Non-pigmented ciliary epithelial cell (primary cell): ENCODE measurements at places on chromosomes 5 and 9.

DNA sequence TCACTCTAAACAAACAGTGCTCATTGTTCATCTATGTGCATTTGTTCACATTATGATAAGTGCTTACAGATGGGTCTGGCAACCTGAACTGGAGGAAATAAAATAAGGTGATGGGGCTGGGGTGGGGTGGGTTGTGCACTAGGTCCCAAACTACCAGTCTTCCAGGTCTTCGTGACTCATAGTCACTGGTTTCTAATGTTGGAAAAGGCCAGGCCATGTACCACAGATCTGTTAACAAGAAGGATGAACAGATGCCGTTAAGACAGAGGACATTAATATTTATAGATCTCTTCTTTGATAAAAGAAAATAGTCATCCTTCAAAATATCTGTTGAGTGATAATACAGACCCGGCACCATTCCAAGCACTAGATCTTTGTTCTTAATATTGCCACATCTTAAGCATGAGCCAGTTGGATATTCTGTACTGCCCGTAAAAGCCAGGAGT, 71.4 kb upstream of the STARD4 start:
- no peak for DNase-seq

DNA sequence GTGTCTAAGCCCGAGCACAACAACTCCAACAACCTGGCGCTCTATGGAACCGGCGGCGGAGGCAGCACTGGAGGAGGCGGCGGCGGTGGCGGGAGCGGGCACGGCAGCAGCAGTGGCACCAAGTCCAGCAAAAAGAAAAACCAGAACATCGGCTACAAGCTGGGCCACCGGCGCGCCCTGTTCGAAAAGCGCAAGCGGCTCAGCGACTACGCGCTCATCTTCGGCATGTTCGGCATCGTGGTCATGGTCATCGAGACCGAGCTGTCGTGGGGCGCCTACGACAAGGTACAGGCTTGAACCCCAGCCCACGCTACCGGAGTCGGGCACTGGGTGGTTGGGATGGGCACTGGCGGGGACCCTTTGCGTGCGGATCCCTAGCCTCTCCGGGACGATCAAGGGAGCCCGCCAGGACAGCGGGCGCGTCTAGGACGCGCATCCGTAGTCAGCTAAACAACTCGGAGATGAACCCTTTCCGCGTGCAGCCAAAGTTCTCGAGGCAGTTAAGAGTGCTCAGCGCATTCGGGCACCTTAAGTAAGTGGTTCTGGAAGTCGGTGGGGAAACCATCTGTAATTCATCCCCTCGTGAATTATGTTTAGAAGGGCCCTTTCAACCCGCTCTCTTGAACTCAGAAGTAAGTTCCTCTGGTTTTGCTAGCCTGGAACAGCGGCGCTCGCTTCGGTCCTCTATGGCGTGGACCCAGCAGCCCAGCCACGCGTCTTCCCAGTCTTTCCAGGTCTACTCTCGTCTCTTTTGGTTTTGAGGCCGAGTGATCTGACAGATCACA, 1.3 kb downstream of the KCNN2 start:
- no peak for DNase-seq

DNA sequence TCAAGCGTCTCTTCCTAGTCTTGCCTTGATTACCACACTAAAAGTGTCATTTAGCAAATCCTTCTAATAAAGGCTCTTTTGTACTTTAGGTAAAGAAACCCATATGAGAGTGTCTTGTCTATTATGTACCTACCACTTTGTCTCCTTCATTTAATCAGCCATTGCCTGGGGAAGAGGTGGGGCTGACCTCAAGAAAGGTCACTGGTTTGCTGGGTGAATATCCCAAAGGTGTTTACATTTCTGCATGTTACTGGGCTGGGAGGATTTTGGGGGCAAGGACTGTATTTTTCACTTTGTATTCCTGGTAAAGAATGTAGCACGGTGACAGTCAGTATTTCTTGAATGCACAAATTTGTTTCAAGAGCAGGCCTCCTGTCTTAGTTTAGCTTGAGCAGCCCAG, 11.9 kb upstream of the RPS23 start:
- DNase-seq = no peak

DNA sequence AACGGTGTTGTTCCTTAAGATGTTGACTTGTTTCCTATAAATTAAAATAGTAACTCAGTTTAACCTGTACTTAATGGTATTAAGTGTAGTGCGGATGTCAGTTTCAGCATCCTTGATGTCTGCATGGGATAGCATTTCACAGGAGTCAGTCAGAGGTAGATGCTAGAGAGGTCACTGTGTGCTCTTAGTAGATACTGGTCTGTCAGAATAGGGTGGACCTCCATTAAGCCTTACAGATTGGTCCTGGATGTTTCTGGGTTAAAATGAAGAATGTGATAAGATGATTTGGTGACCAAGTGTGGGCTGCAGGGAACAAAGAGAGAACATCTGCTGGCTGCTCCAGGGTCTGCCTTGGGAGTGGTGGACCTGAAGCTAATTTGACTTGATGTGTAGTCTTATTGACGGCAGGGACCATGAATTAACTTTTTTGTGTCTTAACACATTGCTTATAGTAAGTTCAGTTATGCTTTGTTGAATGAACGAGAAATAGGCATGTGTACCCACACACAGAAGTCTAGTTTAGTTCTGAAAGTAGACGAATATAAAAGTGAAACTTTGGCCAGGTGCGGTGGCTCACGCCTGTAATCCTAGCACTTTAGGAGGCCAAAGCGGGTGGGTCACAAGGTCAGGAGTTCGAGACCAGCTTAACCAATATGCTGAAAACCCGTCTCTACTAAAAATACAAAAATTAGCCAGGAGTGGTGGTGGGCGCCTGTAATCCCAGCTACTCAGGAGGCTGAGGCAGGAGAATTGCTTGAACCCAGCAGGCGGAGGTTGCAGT, 12.5 kb downstream of the RAB24 start:
- no peak for DNase-seq

DNA sequence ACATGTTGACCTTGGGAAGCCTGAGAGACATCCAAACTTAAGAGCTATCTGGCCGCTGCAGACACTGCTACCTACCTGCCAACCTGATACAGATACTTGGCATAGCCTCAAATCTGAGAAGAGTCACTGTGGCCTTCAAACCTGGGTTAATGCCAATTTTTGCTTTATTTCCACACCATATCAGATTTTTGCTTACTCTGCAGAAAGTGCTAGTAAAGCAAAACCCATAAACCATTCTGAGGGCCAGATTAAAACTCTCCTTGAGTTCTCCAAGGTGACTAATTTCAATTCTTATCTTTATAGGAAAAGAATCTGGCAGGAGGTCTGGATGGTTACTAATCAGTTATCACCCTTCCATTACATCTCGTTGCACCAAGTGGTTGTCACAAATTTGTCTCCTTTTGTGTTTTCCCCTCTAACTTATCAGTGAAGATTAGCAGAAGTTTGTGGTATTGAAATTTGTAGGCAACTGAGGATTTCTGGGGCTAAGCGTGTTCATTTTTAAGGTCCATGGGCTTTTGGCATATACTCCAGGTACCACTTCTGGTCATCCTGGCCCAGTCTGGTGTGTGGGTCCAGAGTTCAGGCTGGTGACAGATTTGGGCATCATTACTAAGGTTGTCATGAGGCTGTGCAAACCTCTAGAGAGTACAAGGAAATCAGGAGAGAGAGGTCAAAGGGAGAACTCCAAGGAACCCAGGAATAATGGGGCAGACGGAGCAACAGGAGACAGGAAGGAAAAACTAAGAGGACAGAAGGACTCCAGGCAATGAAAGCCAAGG, 177.9 kb downstream of the TSSK1B start:
- no peak for DNase-seq

DNA sequence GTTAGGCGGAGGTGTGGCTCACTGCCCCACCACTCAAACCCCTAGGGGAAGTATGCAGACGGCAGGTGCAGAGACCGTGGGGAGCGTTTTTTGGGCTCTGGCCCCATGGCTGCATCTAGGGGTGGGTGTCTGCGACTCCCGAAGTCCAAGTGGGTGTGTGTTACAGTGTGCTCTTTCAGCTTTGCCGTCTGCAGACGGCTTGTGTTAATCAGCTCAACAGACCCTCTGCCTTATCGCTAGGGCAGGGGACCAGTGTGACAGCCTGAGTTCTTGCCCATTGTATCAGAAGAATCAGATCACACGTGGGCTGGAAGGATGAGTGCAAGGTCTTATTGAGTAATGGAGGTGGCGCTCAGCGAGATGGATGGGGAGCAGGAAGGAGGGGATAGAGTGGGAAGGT, 162.8 kb downstream of the ENC1 start:
- DNase-seq = no peak

GRCh38 chr5:65475336-65475735, 6.4 kb downstream of the ADAMTS6 start:
- DNase-seq = no peak

DNA sequence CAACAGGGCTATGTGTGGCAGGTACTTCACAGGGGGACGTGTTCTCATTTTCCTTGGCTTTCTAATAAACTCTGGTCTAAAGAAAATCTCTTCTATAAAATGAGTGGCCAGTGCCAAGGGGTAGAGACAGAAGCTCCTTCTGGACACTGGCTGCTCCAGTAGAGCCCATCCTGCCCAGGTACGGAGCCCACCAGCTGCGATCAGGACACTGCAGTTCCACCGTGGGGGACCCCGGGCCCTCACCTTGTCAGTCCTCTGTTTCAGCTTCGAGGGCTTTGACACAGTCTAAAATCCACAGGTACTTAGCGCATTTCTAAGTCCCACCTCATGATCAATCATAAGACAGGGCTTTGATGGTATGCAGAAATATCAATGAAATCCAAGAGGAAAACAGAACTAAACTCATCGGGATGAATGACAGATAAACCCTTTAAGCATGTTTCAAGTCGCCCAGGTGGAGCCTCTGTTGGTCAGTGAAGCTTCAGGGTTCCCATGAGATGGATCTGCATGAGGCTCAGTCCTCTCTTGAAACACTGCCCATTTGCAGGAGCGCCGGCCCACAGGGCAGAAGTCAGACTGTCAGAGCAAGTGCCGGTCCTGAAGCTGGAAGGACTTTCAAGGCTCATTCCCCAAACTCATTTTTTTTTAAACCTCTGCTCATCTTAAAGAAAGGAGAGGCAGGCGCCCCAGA, 20.3 kb upstream of the TERT start:
- DNase-seq = no peak
